ENCODE measurements at places on chromosomes 2 and 18.

- DNase-seq, result no peak
Measured at GRCh38 chr2:68206793-68207192, 45.5 kb downstream of the PPP3R1 start.

DNA sequence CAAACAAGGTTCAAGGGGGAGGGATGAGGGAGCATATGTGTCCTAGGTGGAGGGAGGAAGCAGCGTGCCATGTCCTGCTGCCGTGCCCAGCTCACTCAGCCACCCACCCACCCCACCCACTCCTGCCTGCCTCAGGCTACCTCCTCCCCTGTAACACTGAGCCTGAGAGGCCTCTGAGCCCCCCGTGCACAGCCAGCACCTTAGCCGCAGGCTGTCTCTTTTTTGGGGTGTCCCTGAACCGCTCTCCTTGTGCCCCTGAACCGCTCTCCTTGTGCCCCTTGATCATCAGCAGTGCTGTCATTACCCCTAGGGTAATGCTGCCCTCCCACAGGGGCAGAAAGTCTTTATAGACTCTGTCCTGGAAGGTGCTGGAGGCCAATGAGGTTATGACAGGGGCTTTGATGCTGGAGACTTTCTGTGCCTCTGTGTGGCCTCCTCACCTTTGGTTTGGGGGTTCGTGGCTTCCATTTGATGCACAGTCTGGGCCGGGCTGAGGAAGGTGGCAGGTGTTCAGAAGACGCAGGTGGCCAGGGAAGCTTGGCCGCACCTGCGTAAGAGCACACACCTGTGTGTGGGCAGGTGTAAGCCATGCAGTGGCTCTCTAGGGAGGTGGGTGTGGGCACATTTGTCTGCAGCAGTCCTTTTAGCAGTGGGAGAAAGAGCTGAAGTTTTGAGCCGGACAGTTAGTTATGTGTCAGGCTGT, 140.0 kb downstream of the SEPTIN10 start:
- DNase-seq, result no peak

DNA sequence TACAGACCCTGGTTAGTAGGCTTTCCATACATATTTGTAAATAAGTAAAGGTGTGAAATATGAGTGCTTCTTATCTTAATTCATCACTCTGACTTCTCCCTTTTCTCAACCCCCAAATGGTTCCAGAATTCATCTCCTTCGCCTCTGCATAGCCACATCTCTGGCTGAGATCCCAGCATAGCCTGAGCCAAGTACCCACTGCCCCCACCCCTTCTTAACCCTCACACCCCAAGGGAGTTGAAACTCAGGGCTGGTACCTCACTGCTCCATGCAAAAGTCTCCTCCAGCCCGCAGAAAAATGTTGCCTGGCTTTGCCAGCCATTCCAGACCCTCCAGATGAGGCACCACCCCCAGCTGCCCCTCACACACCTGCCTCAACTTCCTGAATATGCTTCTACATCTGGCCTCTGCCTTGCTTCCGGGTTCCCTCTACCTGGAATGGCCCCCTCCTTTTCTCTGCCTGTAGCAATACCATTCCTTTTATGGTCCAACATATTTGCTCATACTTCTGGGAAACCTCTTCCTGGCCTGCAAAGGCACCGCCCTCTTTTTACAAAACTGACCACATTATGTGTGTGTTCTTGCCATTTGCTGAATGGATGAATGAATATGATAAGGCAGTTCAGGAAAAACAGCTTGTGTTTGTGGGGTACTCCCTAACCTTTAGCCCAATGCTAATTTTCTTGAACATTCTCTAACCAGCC, 112.8 kb downstream of the CELF4 start:
- DNase-seq, result no peak

GRCh38 chr2:221568299-221568698, 3.8 kb downstream of the EPHA4 start:
- no peak for DNase-seq

- no peak for DNase-seq
Measured at GRCh38 chr2:102748107-102748506, 13.7 kb upstream of the TMEM182 start.

DNA sequence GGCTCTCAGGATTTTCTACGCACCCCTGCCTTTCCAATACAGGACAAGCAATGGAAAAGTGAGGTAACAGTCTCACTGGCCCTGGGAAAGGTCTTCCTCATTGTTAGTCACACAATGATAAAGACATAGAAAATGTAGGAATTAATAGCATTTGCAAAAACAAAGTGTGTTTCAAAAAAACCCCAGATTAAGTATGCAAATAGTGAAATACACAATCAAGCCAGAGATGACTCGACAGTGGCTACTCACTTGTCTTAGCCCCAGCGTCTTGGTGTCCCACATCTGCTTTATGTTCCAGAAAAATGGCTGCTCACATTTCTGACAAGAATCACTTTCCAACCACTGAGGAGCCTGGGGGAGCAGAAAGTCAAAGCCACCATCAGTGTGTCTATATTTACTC, 47.0 kb upstream of the AP1S3 start:
- DNase-seq, result no peak

DNA sequence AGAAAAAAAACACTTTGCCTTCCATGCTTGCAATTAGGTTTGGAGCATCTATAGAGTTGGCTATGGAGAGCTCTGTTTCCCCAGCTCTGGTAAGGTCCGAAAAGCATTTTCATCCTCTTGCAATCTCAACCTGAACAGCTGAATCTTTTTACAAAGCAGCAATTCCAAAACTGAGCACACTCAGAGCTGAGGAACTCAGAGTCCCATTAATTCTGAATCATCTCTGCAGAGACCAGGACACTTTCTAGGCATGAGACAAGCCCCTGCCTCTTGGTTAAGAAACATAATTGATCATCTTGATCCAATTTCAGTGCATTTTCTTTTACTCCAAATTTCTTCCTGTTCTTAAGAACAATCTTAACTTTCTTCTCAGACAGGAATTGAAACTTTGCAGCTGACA, 4.2 kb downstream of the CNGA3 start:
- DNase-seq, result no peak

DNA sequence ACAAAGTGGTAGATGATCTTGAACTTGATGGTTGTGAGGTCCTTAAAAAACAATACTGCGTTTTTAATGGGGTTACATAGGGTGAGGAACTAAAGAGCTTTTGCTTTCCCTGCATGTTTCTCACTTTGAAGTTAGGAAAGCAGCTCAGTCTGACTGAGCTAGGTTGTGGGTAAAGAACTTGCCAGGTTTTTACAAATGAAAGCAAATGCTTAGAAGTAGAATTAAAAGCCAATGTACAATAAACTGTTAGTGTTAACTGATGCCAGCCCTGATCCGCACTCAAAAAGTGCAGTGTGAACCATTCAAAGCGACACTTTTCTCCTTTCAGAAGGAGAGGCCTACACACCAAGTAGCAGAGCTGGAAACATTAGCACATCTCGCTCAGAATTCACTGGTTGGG, 270.3 kb downstream of the AGPS start:
- DNase-seq, result no peak

- no peak for DNase-seq
Measured at GRCh38 chr2:178128836-178129630, 16.8 kb downstream of the RBM45 start.

GRCh38 chr2:36596397-36596796, 1.6 kb downstream of the FEZ2 start:
- DNase-seq, result no peak

GRCh38 chr2:205712508-205712907, 30.2 kb downstream of the NRP2 start:
- DNase-seq, result no peak

DNA sequence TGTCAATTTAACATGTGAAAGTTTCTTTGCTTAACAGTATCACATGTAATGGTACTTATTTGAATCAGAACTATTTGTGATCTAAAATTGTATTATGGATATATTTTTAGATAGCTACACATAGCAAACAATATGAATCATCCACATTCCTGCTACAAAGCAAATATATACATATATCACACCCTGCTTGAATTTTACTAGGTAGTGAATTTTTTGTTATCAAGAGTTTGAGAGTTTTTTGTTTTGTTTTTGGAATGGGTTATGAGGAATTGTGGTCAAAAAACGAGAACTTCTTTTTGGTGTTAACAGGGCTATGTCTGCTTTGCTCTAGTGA, 635.7 kb downstream of the NRXN1 start:
- DNase-seq, result no peak

GRCh38 chr2:16625759-16626158, 39.9 kb downstream of the CYRIA start:
- no peak for DNase-seq

DNA sequence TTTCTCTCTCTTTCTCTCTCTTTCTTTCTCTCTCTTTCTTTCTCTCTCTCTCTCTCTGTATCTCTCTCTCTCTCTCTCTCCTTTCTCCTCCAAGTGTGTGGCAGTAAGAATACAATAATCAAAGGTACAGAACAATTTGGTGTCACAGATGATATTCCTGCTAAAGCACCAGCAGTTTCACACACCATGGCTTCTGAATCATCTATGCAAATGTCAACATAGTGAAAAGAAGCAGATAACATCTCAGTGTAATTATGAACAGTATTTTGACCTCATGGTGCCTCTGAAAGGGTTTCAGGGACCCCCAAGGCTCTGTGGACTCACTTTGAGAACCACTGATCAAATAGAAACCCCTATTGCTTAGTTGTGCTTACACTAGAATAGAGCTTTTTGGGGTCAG, 38.5 kb upstream of the CSRNP3 start:
- no peak for DNase-seq

DNA sequence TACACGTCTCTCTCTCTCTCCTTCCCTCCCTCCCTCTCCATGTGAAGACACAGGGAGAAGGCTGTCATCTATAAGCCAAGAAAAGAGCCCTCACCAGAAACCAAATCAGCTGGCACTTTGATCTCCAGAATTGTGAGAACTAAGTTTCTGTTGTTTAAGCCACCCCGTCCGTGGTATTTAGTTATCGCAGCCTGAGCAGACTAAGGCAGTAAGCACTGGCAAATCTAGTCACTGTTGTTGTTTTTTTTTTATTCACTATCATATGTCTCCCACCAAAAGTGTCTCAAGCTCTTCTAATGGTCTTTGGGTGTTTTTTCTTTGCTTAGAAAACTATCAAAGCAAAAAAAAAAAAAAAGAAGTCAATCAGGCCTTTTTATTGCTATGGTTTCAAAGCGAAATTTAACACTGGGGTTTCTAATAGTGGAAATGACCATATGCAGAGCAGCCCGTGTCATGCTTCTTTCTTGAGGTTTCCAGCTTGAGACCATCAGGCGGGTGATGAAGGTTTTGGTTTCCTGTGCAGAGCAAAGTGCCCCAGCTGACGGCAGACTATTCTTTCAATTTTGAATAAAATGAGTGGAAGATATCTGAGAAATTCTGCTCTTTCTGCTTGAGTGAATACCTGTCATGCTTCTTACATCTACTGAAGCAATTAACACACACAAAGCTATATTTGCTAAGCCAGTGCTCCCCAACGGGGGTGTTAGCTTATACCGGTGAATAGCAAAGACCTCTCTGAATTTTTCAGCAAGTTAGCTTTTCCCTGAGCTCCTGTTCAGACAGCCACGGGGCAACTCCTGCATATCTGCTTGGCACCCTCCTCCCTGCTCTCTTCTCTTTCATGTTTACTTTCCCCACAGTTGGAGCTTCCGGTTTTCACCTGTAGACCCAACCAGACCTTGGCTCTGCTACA, 394.1 kb upstream of the ATP5MC3 start:
- no peak for DNase-seq

- no peak for DNase-seq
Measured at GRCh38 chr2:3151153-3151918, 226.3 kb downstream of the EIPR1 start.

- DNase-seq, result peak; percentile 71
Measured at GRCh38 chr18:62523631-62524439, 1.0 kb downstream of the ZCCHC2 start.

GRCh38 chr2:169736902-169737301, 3.3 kb downstream of the KLHL23 start:
- no peak for DNase-seq

DNA sequence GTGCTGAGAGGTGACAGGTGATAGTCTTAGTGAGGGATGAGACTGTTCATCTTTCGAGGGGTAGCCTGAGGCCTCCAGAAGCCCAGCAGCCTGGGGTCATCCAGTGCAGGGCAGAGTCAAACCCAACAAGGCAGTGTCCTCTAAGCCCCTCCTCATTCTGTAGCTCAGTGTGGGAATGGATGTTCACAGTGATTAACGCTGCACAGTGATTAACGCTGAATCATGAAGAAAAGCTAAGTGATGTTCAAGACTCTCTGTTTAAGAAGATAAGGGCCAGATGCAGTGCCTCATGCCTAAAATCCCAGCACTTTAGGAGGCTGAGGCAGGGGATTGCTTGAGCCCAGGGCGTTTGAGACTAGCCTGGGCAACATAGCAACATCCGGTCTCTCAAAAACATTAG, 56.3 kb upstream of the LAPTM4A start:
- no peak for DNase-seq

GRCh38 chr2:169190197-169190775, 120.9 kb downstream of the DHRS9 start:
- no peak for DNase-seq

DNA sequence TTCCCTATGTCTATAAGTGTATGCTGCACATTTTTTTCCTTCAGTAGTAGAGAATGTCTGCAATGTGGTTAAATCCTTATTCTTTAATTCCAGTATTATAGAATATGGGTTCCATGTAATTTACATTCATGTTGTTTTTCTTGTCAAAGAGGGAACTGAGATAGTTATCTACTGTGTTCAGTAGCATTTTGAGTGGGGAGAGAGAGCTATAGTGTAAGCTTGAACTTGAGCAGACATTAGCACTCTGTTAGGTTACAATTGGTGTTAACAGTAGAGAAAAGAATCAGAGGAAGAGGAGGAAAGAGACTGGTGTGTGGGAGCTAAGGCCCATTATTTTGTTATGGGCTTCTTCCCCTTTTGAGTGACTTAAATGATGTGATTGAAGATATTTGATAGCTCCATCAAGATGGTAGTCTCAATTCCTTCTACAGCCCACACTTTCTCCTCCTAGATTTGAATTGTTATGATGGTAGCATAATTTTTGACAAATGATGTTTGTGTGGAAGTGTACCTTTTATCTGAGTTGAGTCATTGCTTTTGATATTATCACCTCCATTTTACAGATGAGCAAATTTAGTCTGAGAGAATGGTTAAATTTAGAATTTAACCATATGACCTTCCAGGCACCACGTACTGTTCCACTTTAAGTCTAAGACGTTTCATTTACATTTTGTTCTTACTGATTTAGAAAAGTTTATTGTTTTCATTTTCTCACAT, 71.3 kb downstream of the FMNL2 start:
- no peak for DNase-seq

GRCh38 chr2:20600756-20601325, 50.1 kb downstream of the HS1BP3 start:
- DNase-seq, result no peak

GRCh38 chr2:128486640-128487375, 168.1 kb upstream of the HS6ST1 start:
- DNase-seq, result no peak

DNA sequence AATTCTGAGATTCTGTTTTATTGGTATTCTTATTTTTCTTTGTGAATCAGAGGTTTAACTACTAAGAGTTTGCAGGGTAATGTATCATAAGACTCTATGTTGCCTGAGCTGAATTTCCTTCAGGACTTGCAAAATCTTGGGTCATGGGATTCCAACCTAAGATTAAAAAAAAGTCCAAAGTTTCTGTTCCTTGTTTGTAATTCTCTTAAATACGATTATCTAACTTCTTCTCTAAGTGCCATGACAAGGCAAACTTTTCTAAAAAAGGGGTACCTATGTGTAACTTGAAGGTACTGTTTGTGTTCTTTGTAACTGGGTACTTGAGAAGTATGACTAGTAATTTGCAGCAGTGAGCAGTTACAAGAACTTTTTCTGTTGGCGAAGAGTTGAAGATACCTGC, 181.3 kb upstream of the ZEB2 start:
- DNase-seq, result no peak

GRCh38 chr2:51994123-51994763, 962.3 kb upstream of the NRXN1 start:
- DNase-seq, result no peak

All from left ventricle myocardium superior (tissue), 1 donor.